ENCODE measurements at places on chromosomes 5 and 9.
A peak's percentile ranks its signal among the peaks of the same experiment; 100 is the strongest.

DNA sequence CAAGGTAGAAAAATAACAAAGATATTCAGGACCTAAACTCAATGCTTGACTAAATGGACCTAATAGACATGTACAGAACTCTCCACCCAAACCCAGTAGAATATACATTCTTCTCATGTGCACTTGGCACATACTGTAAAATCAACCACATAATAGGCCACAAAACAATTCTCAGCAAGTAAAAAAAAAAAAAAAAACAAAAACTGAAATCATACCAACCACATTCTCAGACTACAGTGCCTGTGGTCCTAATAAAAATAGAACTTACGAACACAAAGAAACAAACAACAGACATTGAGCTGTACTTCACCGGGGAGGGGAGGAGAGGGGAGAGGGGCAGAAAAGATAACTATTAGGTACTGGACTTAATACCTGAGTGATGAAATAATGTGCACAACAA, 114.1 kb upstream of the CD180 start:
- no peak for DNase-seq

DNA sequence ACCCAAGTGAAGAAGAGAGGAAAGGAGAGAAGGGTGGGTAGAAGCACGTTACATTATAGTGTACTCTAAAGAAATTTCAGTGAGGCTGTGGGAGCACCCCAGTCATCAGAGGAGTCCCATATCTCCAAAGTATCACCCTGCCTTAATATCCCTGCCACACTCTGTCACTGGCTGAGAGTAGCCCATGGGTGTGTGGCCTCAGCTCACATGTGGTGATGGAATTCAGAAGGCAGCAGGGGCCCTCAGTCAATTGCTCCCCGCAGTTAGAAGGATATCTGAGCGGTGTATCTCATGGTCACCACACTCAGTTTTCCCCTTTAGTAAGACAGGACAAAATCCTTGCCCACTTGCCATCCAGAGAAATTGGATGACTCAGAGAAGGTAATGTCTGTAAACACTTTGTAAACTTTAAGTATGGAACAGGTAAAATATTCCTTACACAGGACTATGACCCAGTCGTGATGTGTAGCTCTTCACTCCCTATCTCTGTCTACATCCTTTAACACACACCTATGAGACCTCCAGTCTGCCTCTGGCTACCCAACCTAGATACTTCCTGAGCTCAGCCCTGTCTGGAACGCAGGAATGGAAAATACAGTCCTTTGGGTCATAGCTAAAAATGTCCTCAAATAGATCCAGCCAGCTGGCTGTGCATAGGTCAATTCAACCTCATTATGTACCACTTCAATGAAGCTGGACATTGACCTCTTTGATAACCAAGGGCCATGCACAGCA, 24.3 kb upstream of the PLIN2 start:
- no peak for DNase-seq

- no peak for DNase-seq
These were observed 191.5 kb upstream of the CLINT1 start for GRCh38 chr5:158050421-158050820.

DNA sequence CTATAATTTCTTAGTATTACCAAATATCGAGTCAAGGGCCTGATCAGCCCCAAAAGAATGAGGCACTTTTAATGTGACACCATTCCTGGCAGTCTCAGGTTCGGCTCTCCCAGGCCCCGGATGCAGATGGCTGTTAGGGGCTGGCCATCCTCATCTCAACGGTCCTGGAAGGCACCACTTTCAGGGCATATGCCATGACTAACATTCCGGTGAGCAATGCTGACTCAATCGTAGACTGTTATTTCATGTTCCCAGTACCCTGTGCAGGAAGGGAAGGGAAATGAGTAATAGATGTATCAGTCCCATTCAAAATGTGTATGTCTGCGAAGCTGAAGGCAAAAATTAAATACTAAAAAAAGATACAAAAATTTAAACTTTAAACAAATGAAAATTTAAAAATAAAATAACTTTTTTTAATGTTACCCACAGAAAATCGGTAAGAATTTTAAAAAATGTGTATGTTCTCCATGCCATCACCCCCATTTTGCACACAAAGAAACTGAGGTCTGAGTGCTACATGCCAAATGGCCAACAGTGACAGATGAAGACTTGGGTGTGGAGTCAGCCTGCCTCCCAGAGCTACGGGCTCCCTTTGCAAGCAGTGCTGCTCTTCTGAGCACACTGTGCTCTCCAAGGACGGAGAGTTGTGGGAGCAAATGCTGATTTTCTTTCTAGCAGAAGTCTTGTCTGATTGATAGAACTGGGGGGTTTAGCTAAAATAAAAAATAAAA, 79.0 kb downstream of the GLDC start:
- DNase-seq = peak; percentile 17

GRCh38 chr5:155780260-155780659, 546.7 kb upstream of the SGCD start:
- DNase-seq = no peak

GRCh38 chr5:135829681-135830383, 4.6 kb upstream of the SLC25A48 start:
- peak; percentile 88 for DNase-seq

DNA sequence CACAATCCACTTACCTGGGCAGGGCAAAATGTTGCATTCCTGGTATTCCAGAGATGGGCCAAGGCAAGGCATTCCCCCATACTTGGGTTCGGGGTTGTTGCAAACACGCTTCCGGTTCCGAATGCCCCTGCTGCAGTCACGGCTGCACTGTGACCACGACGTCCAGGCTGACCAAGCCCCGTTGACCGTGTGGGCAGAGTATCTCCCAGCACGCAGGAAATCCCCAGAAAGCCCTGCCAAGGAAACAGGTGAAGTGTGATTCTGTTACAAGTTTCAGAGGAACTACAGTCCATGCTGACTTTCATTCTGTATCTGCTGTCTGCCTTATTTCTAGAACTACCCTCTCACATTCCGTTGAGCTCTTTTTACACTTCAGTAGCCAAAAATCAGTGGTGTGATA, 483.0 kb downstream of the SEMA5A start:
- no peak for DNase-seq

Data from Karpas-422 (cell line).